ENCODE measurements at places on chromosomes 4 and X. TPM values are rescaled to one million over a fixed set of nuclear protein-coding genes. Genes with fewer than 3 reads are reported as not detected.
A peak's percentile ranks its signal among the peaks of the same experiment; 100 is the strongest.

DNA sequence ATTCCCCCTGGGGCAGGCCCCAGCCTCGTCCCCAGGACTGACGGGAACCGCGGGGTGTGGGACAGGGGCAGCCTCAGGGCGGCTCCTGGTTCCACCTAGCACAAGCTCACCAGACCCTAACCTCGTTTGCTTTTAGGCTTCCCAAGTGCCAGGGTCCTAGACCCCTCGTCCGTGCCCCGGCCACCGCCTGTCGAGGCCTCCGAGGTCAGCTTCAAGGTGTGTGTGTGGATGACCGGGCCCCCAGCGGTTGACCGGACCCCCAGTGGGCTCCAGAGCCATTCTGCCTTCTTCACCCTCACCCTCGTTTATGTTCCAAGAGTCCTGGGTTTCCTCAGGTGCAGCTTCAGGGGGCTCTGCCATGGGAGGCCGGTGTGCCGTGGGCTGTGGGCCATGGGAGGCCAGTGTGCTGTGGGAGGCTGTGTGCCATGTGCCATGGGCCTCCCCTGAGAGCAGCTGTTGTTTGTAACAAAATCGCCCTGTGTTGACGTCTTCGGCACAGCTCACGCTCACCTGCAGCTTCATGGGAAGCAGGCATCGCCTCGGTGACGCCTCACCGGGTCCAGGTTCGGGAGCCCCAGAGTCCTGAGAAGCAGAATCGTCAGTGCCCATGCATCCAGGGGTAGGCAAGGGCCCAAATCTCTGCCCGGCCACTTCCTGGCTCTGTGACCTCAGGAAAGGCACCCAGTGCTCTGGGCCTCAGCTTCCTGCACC is 43.0 kb upstream of the HMX1 start:
- H3K4me3 ChIP-seq, result no peak overlapping the region
- no peaks in the 10 kb centered on the region for H3K36me3 ChIP-seq
- peaks cover 6% of the 10 kb centered on the region for H3K4me1 ChIP-seq
- H3K27me3 ChIP-seq, result no peaks in the 10 kb centered on the region
- no peak overlapping the region for H3K27ac ChIP-seq
- peak; percentile 16 for DNase-seq

DNA sequence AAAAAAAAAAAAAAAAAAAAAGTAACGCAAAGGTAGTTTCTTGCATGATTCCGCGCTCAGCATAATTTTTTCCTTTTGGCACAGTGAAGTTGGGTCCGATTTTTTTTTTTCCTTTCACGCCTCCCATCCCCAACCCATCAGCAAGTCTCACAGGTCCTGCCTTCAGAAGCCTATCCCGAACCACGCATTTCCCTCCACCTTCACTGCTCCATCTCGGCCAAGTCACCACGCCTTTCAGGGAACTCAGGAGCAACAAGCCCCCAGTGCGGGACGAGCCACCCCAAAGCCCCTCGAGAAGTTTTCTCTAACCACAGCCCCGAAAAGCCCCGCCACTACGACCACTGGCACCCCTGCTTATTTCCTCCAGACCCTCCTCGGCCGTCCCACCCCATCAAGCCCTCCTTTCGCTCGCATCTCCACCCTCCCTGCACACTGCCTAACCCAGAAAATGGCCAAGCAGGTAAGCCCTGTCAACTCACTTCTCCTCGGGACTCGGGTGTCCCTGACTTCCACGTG is 1.0 kb downstream of the SLBP start:
- no peak for DNase-seq
- peaks cover 17% of the 10 kb centered on the region for H3K36me3 ChIP-seq
- H3K4me1 ChIP-seq, result peaks cover 57% of the 10 kb centered on the region
- H3K27me3 ChIP-seq, result no peaks in the 10 kb centered on the region
- peak overlapping the region; percentile 97 for H3K27ac ChIP-seq

- no peaks in the 10 kb centered on the region for H3K4me1 ChIP-seq
- DNase-seq, result peak; percentile 44
- peak within 1 kb of the TSS; percentile 7 for H3K4me3 ChIP-seq
- H3K27me3 ChIP-seq, result no peaks in the 10 kb centered on the region
These were observed at the start of gene SLC6A14 for GRCh38 chrX:116436358-116436816. TSS of gene SLC6A14 (plus strand) at chrX:116436606. CDS start at chrX:116436710, 104 bp downstream.

DNA sequence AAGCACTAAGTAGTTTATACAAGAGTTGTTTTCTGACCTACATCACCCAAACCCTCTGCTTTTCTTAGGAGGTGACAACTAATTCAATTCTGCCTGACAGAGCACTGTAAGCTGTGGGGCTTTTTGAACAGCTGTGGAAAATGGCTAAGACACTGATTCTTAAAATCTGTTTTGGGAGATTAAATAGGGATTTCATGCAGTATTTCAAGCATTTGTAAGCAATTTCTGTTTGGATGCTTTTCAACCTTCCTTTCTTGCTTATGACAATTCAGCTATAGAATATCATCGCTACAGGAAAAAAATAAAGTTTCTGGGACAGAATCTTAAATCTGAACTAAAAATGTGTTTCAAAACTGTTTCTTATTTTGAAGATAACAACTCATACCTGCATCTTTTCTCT is 459.5 kb downstream of the RAPGEF2 start:
- H3K27me3 ChIP-seq, result no peaks in the 10 kb centered on the region
- no peaks in the 10 kb centered on the region for H3K4me1 ChIP-seq
- no peak overlapping the region for H3K4me3 ChIP-seq
- H3K36me3 ChIP-seq, result no peaks in the 10 kb centered on the region

DNA sequence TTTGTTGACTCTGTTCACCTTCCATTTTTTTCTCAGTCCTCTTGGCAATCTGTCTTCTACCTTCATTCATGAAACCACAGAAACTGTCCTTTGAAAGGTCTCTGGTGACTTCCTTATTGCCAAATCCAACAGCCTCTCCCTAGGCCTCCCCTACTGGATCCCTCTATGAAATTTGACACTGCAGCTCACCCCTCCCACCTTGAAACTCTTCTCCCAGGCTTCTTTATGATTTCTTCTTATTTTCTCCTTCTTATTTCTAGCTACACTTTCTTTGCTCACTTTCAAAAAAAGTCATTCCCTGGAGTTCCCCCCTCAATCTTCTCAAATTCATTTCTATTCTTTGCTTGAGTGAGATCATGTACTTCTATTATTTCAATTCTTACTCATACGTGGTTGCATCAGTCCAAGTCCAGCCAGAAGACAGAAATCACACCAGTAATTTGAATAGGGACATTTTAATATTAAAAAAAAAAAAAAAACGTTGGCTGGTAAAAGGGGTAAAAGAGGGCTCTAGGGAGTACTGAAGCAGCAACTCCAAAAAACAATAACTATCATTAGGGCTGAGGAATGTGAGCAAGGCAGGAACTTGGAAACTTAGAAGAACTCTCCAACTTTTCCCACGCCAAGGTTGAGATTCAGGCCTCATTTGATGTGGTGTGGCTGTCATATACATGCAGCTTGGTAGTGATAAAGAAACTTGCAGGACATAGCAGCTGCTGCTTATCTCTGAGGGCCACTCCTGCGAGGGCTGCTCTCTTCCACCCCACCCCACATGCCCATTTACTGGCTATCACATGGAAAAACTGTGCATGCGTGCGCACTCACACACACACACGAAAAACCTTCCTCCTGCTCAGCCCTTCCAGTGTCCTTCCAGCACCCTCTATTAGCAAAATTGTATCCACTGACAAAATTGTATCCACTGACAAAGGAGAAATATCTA is 169.8 kb upstream of the GALNT7 start:
- no peak overlapping the region for H3K4me3 ChIP-seq
- H3K27me3 ChIP-seq, result no peaks in the 10 kb centered on the region
- DNase-seq, result no peak
- no peak overlapping the region for H3K27ac ChIP-seq
- no peaks in the 10 kb centered on the region for H3K4me1 ChIP-seq

DNA sequence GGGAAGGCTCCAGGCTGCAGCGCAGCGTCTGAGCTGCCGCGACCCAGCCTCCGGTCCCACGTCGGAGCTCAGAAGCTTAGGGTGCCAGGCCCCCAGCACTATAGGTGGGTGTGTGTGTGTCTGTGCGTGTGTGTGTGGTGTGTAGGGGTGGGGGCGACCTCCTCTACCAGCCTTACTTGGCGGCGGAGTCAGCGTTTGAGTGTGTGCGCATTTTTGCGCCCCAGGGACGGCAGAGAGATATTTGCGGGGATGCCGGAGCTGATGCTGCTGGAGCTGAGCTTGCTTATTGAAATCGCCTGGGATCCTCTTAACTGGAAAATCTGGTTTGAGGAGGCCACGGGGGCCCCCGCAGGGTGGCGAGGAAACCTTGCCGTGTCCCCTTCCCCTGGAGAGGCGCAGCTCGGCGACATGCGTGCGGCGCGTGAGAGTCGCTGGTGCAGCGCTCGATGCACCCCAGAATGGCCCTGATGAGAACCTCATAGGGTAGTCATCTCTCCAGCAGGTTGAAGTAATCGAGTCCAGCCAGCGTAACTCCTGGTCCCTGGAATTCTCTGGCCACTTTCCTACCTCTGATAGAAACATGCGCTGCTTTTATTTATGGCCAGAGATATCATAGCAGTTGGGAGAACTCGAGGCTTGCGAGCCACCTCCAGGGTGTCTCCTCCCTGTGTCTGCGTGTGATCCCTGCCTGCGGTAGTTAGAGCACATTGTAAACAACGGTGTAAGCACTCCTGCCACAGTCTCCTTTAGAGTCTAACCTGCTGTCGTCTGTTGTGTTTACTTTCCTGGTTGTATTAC is 2.7 kb downstream of the ADGRL3 start:
- H3K27me3 ChIP-seq, result peaks cover 59% of the 10 kb centered on the region
- H3K36me3 ChIP-seq, result no peaks in the 10 kb centered on the region
- H3K4me3 ChIP-seq, result peak overlapping the region; percentile 80

DNA sequence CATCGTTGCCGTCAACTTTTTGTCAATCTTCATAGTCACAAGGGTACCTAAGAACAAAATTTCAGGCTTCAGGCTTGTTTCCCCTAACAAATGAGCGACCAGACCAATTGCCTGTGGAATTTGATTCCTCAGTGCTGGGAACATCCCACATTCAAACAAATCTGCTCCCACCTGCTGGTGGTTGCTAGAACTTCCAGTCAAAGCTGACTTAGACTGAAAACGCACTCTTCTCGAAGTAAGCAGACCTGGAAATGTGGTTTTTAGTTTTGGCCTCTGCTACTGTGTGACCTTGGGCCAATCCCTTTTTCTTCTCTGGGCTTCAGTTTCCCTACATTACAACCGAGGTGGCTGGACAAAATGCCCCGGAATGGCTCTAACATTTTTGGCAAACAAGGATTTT is 1.8 kb upstream of the GABRQ start:
- H3K27me3 ChIP-seq, result peaks cover 40% of the 10 kb centered on the region
- DNase-seq, result no peak
- no peak overlapping the region for H3K4me3 ChIP-seq

DNA sequence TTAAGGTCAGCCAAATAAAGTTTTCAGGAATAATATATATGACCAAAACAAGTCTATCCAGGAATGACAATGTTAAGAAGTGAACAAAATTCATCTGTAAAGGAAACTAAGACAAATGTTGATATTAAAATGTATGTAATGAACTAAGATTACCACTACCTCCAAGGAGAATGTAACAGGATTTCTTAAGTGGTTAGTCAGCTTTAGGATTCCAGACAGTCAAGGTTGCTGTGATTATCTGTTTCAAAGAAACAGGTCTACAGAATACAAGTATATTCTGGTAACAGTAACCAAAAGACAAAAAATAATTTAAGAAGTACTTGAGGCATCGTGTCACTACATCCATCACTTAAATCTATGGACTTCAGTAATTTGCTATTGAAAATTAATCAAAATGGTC is 172.8 kb downstream of the SCFD2 start:
- H3K4me1 ChIP-seq, result peaks cover under 1% of the 10 kb centered on the region
- no peaks in the 10 kb centered on the region for H3K36me3 ChIP-seq
- no peak overlapping the region for H3K27ac ChIP-seq
- H3K27me3 ChIP-seq, result no peaks in the 10 kb centered on the region
- no peak for DNase-seq

- no peak overlapping the region for H3K27ac ChIP-seq
- DNase-seq, result no peak
These were observed 3.1 kb downstream of the ZMYM3 start for GRCh38 chrX:71250841-71251240.

DNA sequence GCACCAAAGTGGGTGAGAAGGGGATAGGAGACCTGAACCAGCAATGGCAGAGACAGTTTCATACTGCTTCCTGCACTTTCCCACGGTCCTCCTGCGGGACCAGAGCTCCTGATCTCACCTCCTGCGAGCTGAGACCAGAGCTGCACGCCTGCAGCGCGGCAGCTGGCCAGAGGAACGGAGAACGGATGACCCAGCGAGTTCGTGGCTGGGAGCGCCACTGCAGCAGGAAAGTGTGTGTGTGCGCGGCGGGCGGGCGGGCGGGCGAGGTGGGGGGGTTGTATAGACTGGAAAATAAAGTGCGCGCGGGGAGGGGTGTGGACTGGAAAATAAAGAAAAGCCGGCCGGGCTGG is 16.5 kb downstream of the MCF2 start:
- DNase-seq, result peak; percentile 19
- H3K4me3 ChIP-seq, result peak overlapping the region; percentile 29
- H3K4me1 ChIP-seq, result peaks cover 15% of the 10 kb centered on the region
- no peaks in the 10 kb centered on the region for H3K36me3 ChIP-seq
- peaks cover 20% of the 10 kb centered on the region for H3K27me3 ChIP-seq
- H3K27ac ChIP-seq, result no peak overlapping the region

GRCh38 chrX:29461039-29461438 is 754.3 kb upstream of the MAGEB2 start:
- DNase-seq, result no peak
- H3K27ac ChIP-seq, result no peak overlapping the region
- H3K27me3 ChIP-seq, result no peaks in the 10 kb centered on the region
- H3K4me3 ChIP-seq, result no peak overlapping the region
- H3K4me1 ChIP-seq, result no peaks in the 10 kb centered on the region

DNA sequence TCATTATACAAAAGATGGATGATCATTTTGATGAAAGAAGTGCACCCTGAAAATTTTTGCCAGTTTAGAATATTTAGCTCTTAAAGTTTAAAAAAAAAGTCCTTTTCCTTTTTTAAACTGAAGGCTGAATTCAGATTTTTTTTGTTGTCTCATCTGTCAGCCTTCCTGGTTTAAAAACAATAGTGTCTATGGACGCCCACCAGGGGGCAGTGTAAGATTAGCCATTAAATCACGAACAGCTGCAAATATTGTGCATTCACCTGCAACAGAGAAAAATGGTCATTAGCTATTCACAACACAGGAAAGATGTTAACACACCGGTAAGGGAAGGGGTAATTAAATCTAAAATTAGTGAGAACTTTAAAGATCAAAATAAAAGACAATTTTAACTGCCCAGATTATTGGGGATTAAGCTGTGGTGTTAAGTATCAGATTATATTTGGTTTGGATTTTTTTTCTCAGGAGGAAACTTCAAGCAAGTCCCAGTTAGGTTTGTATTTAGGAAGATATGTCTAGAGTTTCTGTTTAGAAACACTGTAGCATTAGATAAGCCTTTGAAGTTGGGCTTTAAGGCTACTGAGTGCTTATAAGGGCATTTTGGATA is 4.4 kb upstream of the CXorf38 start:
- peaks cover under 1% of the 10 kb centered on the region for H3K27me3 ChIP-seq
- no peaks in the 10 kb centered on the region for H3K4me1 ChIP-seq
- H3K4me3 ChIP-seq, result no peak overlapping the region
- H3K36me3 ChIP-seq, result peaks cover 17% of the 10 kb centered on the region
- peak; percentile 89 for DNase-seq

IL1RAPL2 gene
- not detected for total RNA-seq

PRKX gene
- 8.7 TPM for total RNA-seq

MRFAP1 gene
- 90.0 TPM for total RNA-seq

TMEM255A gene
- total RNA-seq, result not detected
